Pancreas (tissue), 10 donors: ENCODE measurements at places on chromosomes 7 and 10. TPM values are rescaled to one million over a fixed set of nuclear protein-coding genes. Genes with fewer than 3 reads are reported as not detected.

GRCh38 chr10:15461353-15462108 is 90.4 kb upstream of the FAM171A1 start:
- no peak for DNase-seq

GRCh38 chr10:62860946-62861345 is 44.8 kb upstream of the EGR2 start:
- no peak for DNase-seq

- DNase-seq = no peak
These were observed 165.7 kb upstream of the AHR start for GRCh38 chr7:17132726-17133125.

- no peak for DNase-seq
These were observed 59.5 kb upstream of the ELN start for GRCh38 chr7:73968487-73968886.

DNA sequence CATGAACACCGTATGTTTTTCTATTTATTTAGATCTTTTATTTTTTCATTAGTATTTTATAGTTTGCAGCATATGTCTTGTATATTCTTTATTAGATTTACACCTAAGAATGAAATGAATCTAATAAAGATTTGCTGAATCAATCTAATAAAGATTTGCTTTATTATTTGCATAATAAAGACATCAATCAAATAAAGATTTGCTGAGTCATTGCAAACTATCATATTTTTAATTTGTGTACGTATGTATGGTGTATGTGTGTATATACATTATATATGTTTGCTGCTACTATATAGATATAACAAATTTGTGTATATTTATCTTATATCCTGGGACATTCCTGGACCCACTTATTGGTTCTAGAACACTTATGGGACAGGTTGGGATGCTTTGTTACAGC is 147.5 kb downstream of the PTN start:
- DNase-seq = no peak

DNA sequence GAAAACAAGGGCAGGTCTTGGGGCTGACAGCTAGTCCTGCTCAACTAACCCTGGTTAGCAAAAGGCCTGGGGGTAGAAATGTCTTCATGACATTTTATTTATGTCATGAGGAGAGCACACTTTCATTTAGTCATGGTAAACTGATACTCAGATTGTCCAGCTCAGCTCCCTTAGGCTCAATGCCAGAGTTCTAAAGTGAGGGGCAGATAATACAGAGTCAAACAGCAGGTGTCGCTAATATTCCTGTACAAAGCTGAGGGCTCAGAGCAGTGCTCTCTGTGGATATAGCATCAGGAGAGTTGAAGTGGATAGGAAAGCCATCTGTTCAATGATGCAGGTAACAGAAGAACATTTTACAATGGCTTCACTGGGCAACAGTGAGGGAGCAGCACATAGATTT is 26.8 kb upstream of the CALCR start:
- no peak for DNase-seq

GRCh38 chr7:49770838-49771237 is 2.6 kb upstream of the VWC2 start:
- no peak for DNase-seq

DNA sequence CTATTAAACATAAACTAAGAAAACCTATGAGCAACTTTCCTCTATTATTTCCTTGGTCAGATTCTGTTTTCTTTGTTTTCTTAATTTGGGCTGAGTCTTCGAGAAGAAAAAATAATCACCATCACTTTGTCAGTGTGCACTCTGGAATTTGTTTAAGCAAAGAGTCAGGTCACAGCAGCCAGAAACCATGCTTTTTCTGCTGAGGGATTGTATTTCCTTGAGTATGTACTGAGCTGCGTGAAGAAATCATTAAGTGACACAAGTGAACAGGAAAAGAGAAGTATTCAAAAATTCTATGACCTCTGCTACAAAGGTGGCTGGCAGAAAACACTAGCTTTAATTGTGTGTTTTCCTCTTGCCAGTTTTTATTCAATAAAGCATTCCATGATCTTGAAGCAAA is 249.6 kb downstream of the VTI1A start:
- DNase-seq = no peak

The CADPS2 gene
- total RNA-seq = 21.4 TPM
